ENCODE measurements at places on chromosomes 4 and X.
A peak's percentile ranks its signal among the peaks of the same experiment; 100 is the strongest.

DNA sequence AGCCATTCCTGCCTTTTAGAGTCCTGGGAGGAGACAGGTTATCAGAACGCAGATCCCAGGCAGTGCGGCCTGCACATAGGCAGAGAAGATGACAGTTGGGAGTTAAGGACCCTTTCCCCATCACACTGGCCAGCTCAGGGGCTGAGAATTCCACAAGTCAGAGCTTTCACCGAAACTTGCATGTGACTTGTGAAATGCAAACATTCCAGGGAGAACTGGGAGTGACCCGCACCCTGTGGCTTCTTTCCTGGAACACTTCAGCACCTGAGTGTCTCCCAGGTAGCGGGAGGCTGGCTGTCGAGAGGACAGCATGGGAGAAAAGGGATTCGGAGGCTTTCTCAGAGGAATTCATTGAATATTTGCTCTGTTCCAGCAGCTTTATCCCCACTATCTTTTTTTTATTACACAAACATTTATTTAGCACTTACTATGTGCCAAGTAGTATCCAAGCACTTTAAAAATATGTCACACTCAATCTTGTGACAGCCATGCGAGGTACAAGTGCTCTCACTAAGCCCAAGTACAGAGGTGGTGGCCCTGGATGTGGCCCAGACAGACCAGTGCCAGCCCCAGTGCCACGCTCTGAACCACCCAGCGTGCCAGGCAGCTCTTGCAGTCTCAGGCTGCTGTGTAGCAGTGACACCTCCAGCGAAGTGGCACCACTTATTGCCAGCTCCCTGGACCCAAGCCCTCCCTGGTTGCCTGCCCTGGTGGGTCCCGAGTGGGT is 100.5 kb downstream of the PHKA2 start:
- no peak for DNase-seq

DNA sequence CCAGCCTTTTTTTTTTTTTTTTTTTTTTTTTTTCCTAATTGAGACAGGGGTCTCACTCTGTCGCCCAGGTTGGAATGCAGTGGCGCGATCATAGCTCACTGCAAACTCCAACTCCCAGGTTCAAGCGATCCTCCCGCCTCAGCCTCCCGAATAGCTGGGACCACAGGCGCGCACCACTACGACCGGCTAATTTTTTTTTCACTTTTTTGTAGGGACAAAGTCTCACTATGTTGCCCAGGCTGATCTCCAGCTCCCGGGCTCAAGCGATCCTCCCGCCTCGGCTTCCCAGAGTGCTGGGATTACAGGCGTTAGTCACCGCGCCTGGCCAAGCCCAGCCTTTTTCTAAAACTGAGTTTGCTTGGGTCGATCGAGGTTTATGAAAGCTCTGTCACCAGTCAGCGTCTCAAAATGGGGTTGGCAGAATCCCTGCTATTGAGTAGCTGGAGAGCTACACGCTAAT is 1.3 kb upstream of the OTUD5 start:
- DNase-seq: peak; percentile 59

GRCh38 chrX:46327566-46328115 is 217.6 kb downstream of the ZNF674 start:
- peak; percentile 29 for DNase-seq

GRCh38 chr4:168200685-168201084 is 108.3 kb downstream of the ANXA10 start:
- DNase-seq: peak; percentile 29

DNA sequence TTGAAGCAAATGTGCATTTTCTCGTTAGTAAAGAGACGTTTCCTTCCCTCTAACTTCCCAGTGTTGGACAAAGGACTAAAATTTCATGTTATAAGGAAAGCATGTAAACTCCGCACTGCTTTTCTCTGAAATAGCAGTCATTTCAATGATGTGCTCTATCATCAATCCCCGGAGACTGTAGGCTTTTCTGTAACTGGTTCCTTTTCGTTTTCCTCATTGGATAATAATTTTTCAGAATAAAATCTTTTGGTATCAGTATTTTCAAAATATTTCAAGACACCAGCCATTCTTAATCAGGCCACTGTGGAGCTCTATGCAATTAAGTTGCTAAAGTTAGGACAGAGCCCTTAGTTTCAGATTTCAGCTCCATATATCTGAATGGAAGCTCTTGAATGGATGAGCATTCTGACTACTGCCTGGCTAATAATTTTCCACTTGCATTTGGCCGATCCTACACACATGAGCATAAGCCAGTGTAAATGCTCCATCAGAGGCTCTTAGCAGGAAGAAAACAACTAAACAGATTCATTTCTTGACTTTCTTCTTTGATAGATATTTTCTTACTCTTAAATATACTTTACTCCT is 157.7 kb downstream of the CHIC2 start:
- DNase-seq: no peak

DNA sequence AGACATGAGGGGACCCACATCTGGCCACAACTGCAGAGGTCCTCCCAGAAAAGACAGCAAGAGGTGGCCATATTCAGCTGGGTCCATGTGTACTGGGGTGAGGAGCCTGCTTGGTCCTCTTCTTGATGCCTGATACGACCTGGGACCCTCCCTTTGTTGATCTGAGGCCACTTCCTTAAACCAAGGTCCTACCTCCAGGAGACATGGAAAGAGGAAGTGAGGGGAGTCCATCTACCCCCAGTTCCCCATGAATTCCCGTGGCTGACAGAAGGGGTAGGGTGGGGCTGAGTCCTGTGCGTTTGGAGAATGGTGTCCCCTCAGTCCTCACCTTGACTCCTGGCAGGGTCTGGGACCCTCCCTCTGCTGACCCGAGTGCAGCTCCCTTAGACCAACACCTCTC is 2.1 kb downstream of the MAGEA10 start:
- no peak for DNase-seq

DNA sequence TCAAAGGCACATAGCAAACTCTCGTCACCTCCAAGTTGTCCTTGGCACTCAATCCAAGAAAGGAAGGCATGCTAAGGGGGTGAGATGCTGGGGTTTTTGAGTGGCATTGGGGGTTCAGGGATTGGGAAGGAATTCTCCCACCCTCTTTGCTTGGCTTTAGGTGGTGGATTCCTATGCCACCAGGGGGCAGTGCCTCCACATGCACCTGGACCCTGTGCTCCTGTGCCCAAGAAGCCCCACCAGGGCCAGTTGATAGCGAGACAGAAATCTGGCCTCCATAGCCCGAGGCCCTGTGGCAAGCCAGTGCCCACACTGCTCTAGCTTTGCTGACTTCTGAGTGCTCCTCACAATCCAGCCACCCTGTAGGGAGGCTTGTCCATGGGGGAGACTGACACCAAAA is 2.0 kb upstream of the FATE1 start:
- DNase-seq: no peak

DNA sequence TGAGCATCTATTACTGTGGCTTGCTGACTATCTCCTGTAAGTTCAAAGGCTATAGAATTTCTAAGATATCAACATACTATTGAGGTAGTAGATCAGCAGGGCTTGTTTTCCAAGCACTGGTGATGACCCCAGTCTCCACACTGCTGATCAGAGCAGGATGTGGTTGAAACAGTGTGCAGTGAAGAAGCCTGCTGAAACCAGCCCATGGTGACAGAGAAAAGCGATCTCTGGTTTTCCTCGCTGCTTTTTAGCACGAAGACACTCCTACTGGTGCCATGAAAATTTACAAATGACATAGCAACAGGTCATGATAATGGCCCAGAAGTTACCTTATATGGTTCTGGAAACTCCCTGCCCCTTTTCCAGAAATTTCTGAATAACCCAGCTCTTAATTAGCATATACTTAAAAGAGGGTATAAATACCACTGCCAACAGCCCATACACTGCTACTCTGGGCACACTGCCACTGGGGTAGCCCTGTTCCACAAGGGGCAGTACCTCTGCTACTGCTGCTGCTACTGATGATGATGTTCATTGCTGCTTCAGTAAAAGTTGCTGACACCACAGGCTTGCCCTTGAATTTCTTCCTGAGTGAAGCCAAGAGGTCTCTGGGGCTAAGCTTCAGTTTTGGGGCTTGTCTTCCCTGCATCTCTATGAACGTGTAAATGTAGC is 1689.5 kb upstream of the PCDH10 start:
- DNase-seq: no peak

GRCh38 chrX:30027636-30028035 is 187.7 kb upstream of the MAGEB2 start:
- DNase-seq: no peak

DNA sequence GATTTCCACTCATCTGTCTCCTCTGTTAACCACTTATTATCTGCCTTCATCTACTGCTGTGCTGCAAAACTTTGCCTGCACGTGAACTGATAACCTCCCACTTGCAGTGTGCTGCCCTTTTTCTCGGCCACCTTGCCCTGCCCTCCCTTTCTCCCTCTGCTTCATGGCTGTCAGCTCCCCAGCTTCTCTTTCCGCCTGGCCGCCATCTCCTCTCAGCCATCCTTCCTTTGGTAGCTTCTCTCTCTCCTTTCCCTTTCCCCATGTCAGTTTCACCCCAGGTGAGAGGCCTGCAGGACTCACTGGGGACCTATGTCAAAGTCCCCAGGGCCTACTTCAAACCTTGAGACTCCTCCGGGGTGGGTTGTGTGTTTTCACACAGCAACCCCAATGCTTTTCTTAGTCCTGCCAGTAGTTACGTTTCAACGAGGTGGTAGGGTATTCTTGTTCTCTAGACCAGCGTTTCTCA is 6.6 kb downstream of the MSL3 start:
- DNase-seq: no peak

DNA sequence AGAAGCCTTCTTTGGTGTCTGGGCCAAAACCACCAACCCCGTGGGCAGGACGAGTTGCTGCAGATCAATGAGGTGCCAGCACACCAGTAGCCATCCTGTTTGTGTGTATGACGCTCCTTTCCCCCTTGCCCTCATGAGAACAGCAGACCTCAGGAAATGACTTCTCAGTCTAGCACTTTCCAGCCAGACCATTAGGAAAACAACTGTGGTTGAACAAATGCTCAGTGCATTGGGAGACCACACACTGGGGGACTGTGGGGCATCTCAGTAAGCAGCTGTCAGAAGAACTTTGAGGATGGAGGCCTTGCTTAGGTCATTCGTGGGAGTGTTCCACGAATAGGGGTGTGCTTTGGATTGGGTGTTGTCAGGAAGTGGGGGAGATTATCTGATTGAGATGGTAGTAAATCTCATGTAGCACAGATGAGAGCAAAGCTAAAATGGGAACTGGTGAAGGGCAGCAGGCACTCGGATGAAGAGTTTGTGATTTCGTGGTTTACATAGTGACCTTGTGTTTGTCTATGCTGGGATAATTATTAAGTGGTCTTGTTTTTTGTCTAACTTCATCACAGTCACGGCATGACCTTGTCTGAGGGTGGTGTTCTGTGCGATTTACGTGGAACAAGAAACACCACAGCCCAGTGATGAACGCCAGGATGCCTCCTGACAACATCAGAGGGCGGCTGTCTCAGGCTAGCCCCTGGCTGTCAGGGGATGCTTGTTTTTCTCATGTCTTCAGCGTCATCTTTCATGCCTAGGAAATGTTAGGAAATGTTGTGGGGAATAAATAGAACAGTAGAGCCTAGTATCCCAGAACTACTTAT is 70.1 kb downstream of the USP46 start:
- peak; percentile 98 for DNase-seq

DNA sequence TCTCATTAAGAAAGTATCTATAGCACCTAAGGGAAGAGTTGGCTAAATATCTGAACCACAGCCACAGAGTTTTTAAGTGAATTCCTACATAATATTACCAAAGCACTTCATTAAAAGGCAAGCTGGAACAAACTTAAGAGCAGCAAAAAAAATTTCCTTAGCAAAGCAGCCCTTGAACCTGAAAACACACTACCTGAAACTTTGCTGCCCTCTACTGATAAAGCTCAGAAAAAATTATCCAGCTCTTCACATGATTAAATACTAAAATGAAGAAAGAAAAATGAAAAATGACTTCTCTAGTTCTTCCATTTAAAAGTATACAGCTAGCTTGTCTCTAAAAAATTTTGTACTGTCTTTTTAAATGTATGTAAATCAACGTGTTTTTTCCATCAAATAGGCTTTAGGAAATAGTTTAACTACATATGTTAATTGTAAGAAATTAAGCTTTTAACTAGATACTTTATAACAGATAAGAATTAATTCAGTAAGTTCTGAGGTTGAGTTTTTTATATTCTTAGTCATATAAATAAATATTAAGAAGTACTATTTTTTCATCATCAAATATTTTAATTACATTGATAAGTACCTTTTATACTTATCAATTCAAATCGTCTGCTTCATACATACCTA is 156.1 kb downstream of the STPG2 start:
- peak; percentile 56 for DNase-seq
